ENCODE measurements at places on chromosomes 12 and 14.

- no peak overlapping the region for H3K27ac ChIP-seq
- H3K27me3 ChIP-seq, result peaks cover 9% of the 10 kb centered on the region
- no peak overlapping the region for H3K4me3 ChIP-seq
- H3K36me3 ChIP-seq, result no peaks in the 10 kb centered on the region
- H3K4me1 ChIP-seq, result no peaks in the 10 kb centered on the region
- no peak for DNase-seq
Measured at GRCh38 chr12:3043406-3043805, 33.8 kb upstream of the TSPAN9 start.

DNA sequence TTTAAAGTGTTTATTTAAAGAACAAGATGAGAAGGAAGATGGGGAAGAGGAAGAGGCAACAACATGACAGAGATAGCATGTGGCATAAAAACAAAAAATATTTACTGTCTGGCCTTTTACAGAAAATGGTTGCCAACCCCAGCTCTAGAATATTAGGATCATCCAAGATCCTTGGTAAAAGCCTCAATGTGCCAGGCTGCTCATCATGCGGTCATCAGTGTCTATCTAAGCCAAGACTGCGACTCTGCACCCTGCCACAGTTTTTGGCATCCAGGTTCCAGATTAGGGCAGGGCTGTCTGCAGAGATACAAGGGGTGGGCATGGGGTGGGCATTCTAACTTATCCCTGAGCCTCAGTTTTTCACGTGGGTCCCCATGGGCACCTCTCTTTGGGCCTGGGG is 46.9 kb upstream of the CNTN1 start:
- H3K4me3 ChIP-seq, result no peak overlapping the region
- DNase-seq, result no peak
- no peaks in the 10 kb centered on the region for H3K4me1 ChIP-seq
- H3K27ac ChIP-seq, result no peak overlapping the region
- H3K36me3 ChIP-seq, result no peaks in the 10 kb centered on the region
- no peaks in the 10 kb centered on the region for H3K27me3 ChIP-seq

GRCh38 chr12:54475537-54475936 is 2.1 kb upstream of the GTSF1 start:
- H3K4me1 ChIP-seq, result no peaks in the 10 kb centered on the region
- H3K4me3 ChIP-seq, result no peak overlapping the region
- H3K27me3 ChIP-seq, result no peaks in the 10 kb centered on the region
- no peak overlapping the region for H3K27ac ChIP-seq
- no peak for DNase-seq
- no peaks in the 10 kb centered on the region for H3K36me3 ChIP-seq

- no peak for DNase-seq
- H3K27me3 ChIP-seq, result no peaks in the 10 kb centered on the region
- H3K27ac ChIP-seq, result no peak overlapping the region
- no peak overlapping the region for H3K4me3 ChIP-seq
- H3K36me3 ChIP-seq, result peaks cover 3% of the 10 kb centered on the region
- no peaks in the 10 kb centered on the region for H3K4me1 ChIP-seq
Measured at GRCh38 chr12:71872972-71873371, 33.4 kb downstream of the TBC1D15 start.

GRCh38 chr12:12319451-12320183 is 30.4 kb downstream of the MANSC1 start:
- H3K27me3 ChIP-seq, result no peaks in the 10 kb centered on the region
- no peak overlapping the region for H3K4me3 ChIP-seq
- no peaks in the 10 kb centered on the region for H3K36me3 ChIP-seq
- H3K4me1 ChIP-seq, result no peaks in the 10 kb centered on the region
- H3K27ac ChIP-seq, result no peak overlapping the region
- DNase-seq, result no peak

- no peaks in the 10 kb centered on the region for H3K4me1 ChIP-seq
- no peak overlapping the region for H3K4me3 ChIP-seq
- no peaks in the 10 kb centered on the region for H3K27me3 ChIP-seq
- peaks cover 36% of the 10 kb centered on the region for H3K36me3 ChIP-seq
Measured at GRCh38 chr14:67586369-67586768, 13.7 kb downstream of the PIGH start.

DNA sequence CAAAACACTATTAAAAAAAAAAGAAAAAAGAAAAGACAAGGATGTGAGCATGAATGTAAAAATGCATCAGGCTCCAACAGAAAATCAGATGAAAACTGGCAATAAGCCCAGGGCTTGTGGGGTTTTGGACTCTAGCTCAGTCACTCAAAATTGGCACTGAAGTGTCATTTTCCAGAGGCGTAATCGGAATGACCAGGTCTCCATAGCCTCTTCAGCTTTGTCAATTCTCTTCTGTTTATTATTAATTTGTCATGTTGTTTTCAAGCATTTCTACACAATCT is 137.2 kb upstream of the TRHDE start:
- no peaks in the 10 kb centered on the region for H3K36me3 ChIP-seq
- DNase-seq, result no peak
- H3K4me3 ChIP-seq, result no peak overlapping the region
- H3K27me3 ChIP-seq, result no peaks in the 10 kb centered on the region
- no peaks in the 10 kb centered on the region for H3K4me1 ChIP-seq

- H3K27me3 ChIP-seq, result no peaks in the 10 kb centered on the region
- H3K4me3 ChIP-seq, result no peak overlapping the region
- no peak for DNase-seq
- no peaks in the 10 kb centered on the region for H3K4me1 ChIP-seq
- H3K27ac ChIP-seq, result no peak overlapping the region
- no peaks in the 10 kb centered on the region for H3K36me3 ChIP-seq
Measured at GRCh38 chr14:76261371-76261811, 109.7 kb downstream of the GPATCH2L start.

DNA sequence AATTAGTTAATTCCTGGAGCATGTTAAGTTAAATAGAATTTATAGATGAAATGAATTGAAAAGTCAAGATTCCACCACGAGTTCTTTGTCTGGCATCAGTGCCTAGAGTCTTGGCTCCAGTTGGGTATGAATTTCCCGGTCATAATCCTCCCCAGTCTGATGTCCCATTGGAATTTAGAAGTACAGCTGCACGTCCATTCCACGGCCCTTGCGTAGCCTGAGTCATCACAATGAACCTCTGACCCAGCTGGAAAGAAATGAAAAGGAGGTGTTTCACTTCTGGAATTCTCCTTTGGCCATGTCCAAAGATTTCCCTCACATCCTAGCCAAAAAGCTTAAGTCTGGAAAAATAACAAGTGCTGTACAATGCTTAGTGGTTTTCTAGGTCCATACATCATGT is 122.7 kb downstream of the KICS2 start:
- H3K36me3 ChIP-seq, result no peaks in the 10 kb centered on the region
- H3K4me1 ChIP-seq, result no peaks in the 10 kb centered on the region
- H3K27ac ChIP-seq, result no peak overlapping the region
- no peak overlapping the region for H3K4me3 ChIP-seq

All from thymus (tissue), 14 donors.